ENCODE measurements at places on chromosomes 7 and 10.

DNA sequence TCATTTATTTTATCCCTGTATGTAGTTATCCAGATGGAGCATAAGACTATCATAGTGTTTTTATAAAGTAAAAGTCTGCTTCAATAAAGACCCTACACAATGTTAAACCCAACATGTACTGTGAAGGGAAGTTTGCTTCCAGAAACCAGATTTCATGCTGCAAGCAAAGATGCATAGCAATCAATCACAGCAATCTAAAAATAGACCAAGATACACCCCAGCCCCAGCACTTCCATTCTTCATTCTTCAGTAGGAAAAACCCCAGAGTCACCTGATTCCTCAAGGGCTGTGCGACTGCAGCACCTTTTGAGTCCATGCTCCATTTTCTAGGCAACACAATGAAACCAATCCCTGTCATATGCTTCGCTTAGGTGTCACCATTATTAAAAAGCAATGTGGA is 66.9 kb upstream of the PDE1C start:
- DNase-seq = no peak

- DNase-seq = no peak
Observed at GRCh38 chr7:55304018-55304762, 60.9 kb upstream of the LANCL2 start.

GRCh38 chr10:126646110-126646509 is 24.4 kb downstream of the C10orf90 start:
- no peak for DNase-seq

DNA sequence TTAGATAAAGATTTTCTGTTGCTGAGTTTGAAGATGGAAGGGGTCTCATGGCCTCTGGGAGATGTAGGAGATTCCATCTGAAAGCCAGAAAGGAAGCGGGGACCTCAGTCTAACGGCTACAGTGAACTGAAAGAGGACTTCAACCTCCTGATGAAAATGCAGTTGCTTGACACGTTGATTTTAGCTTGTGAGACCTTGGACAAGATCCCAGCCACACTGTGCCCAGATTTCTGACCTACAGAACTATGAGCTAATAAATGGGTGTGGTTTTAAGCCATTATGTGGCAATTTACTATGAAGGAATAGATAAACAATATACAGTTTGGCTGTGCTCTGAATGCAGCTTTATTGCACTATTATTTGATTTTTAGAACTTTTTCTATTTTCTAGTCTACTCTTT is 342.3 kb upstream of the SEMA3D start:
- DNase-seq = no peak

DNA sequence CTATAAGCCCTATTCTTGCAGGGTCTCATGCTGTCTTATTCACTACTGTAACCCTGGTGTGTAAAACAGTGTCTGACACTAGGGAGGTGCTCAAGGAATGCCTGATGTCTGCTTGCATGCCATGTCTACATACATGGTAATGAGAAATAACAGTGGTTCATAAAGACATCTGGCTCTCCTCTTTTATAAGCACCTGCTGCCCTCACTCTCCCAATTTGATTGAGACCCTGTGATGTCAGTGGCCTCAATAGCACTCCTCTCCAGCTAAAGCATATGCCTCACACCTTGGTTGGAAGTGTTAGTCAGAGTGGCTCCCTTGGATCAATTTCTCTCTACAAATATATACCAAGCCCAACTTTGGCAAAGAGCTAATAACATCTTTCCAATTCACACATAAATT is 30.6 kb downstream of the ANK3 start:
- DNase-seq = no peak

- DNase-seq = peak; percentile 75
Observed at GRCh38 chr7:91945476-91945875, 4.8 kb downstream of the AKAP9 start.

All from NB4 (cell line).